NCI-H1436 treated with DMSO at 0.1 percent for 48 hours (cell line): ENCODE measurements at places on chromosomes 16 and 17.

DNA sequence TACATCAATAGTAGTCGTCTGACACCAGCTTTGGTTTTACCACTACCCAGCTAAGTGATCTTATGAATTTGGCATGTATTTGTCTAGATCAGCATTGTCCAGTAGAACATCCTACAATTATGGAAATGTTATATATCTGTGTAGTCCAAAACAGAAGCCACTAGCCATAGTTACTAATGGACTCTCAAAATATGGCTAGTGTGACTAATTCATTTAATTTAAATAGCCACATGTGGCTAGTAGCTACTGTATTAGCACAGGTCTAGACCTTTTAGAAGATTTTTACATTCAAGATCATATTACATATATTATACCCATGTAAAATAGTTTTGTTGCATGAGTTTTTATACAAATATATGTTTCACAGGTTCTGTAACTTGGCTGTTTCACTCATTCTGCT, 27.0 kb upstream of the NFAT5 start:
- no peak for DNase-seq

- no peak for DNase-seq
These were observed 207.9 kb upstream of the HSBP1 start for GRCh38 chr16:83599789-83600462.

DNA sequence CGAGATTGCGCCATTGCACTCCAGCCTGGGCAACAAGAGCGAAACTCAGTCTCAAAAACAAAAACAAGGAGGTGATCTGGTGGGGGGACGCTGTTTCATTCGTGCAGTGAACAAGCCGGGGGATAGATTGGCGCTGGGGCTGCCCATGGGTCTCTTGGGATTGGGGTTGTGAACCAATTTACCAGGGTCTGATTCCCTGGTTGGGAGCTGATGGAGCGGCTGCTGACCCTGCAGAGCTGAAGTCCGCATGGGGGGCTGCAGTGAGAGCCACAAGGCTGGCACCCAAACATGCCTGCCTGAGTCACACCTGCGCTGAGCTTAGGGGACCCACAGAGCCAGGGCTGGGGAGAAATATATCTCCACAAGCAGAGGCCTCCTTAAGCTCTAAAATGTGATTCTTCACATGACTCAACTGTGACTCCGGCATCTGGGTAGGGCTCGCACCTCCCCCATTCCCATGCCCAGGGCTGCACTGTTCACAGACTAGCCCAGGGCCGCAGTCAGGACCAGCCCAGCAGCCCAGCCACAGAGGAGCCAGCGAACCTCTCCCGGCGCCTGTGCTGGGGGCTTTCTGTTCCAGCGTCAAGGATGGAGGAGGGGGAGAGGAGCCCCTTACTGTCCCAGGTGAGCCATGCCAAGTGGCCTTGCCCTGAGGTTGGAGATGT, 5.0 kb downstream of the TSPAN10 start:
- DNase-seq: no peak

DNA sequence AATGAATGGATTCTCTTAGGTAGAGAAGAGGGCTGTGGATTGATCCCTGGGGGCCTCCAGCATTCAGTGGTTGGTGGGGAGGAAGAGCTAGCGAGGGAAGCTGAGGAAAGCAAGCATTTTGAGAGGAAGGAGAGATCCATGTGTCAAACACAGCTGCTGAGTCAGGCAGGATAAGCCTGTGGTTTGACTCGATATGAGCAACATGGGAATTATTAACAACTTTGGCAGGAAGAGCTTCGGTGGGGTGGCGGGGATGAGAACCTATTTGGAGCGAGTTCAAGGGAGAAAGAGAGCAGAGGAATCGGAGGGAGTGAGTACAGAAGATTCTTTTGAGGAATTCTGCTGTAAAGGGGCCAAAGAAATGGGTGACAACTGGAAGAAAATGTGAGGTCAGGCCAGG, 59.5 kb upstream of the CDC42EP4 start:
- no peak for DNase-seq

DNA sequence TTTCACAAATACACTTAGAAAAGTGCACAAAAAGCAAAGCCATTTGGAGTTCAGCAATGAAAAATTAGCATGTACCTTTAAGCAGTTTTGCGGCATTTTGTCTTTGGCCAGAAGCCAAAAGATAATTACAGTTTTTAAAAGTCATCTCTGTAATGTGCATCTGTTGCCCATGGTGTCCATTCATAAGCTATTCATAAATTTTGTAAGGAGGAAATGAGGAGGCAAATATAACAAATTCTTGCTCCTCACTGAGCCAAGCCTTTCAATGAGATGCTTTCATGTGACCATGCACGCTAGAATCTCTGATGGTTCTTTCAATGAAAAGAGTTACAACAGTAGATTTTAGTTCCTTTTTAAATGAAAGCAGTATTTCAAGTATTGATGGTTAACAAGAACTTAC, 247.1 kb upstream of the MON1B start:
- DNase-seq: no peak

DNA sequence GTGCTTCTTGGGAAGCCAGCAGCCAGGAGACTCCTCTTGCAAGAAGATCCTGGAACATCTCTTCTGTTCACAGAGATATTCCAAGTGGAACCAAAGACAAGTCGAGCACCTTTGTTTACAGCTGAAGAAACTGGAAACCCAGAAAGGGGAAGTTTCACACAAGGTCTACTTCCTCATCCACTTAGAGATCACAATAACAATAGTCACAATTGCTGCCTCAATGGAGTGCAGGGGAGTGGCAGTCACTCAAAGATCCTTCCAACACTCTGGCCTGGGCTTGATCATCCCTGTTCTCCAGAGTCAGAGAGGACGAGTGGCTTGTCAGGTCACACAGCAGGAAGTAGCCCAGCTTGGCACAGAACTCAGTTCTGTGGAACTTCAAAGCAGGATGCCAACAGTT, 46.9 kb upstream of the SIAH1 start:
- no peak for DNase-seq

- DNase-seq: no peak
These were observed 19.9 kb upstream of the MRPS23 start for GRCh38 chr17:57869617-57870282.

DNA sequence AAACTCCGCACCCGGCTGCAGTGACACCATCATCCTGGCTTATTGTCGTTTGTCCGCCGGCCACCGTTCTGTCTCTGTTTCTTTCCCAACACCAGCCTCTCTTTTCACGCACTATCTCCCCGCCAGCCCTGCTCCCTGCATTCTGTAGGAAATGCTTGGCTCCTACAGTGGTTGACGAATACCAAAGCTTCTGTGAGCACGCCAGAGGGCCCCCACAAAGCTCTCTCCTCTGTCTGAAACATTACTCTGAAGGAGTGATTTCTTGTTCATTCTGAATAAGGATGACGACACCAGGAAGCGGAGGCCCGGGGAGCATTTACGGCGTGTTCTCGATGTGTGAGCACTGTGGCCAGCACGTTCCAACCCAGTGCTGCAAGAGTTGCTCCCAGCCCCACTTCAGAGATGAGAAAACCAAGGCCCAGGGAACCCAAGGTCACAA, 58.8 kb downstream of the ADCY9 start:
- no peak for DNase-seq

- no peak for DNase-seq
These were observed 65.9 kb upstream of the HLF start for GRCh38 chr17:55198690-55199370.

DNA sequence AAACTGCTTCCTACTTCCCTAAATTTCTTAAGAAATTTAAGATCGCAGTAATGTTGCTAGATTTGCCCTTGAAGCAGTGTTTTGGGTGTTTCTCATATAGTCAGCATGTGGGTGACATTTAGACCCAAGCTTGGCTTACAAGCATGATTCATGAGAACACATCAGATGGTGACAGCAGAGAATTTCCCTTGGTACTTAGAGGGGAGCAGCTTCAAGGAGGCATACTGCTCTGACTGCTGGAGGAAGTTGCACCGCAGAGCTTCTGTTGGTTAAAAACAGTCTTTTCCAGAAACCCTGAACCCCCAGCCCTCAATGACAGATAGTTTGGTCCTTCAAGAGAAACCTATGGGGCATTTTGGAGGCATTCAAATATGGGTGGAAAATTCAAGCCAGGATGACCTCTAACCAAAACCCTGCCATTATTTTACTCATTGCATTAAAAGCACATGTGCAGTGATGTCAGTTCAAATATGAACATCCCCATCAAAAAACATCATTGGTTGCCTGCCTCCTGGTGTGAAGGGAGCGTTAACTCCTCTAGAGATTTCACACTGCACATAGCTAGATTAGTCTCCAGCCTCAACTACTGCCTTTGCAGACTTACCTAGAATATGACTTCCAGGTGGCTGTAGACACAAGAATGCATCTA, 201.5 kb upstream of the CACNG5 start:
- DNase-seq: no peak

DNA sequence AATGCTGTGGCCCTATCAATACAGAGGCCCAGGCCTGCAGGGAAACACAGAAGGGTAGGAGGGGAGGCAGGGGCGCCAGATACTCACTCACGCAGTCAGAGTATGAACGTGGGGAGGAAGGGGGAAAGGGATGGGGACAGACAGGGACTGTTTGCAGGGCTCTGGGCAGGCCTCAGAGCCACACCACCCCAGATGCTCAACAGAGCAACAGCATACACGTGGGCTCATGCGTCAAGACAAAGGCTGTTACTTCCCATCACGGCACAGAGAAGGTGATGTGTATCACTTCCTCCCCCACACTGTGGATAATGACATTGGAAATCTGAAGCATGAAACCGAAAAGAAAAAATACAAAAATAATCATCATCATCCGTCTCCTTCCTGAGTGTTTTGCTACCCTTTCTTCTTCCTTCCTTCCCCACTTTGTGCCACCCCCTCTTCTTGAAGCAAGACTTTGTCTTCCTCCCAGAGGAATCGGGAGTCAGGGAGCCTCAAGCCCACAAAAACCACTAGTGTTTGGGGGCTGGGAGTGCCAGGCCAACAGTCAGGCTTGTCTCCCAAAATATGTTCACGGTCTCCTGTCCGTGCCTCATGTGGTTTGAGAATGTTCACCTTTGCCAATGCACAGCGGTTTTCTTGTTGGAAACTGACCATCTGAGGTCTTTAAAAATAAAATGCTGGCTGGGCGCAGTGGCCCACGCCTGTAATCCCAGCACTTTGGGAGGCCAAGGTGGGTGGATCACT, 20.1 kb downstream of the SLC39A11 start:
- DNase-seq: no peak

DNA sequence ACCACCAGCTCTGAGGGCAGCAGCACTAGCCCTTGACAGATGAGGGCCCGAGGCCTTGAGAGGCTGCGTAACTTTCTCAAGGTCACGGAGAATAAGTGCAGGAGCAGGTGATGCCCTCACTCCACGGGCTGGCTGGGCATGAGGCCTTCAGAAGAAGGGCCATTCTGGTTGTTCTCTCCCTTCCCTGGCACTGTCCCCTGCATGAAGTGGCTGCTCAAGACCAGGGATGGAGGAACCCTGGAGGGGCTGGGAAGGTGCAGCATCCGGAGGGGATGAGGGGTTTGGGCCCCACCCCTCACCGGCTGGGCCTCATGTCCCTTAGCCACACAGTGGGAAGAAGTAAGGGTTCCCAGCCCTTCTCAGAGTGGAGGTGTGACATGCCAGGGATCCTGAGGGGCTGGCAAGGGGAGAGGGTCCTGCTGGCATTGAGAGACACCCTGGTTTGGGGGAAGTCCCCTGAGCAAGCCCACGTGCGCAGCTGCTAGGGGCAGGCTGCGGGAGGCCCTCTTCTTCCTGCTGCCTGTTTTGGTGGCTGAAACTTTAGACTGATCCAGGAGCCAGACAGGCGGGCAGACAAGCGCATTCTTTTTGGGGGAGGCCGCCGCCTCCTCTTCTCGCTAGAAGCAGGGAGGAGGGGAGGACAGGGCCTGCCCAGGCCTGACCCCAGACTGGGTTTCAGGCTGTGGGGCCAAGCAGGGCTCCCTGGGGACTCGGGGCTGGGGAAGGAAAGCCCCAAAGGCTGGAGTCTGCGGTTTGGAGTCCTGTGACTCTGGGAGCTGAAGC, 74.0 kb downstream of the N4BP1 start:
- DNase-seq: no peak

- peak; percentile 38 for DNase-seq
These were observed 21.5 kb upstream of the PECAM1 start for GRCh38 chr17:64411999-64412771.

DNA sequence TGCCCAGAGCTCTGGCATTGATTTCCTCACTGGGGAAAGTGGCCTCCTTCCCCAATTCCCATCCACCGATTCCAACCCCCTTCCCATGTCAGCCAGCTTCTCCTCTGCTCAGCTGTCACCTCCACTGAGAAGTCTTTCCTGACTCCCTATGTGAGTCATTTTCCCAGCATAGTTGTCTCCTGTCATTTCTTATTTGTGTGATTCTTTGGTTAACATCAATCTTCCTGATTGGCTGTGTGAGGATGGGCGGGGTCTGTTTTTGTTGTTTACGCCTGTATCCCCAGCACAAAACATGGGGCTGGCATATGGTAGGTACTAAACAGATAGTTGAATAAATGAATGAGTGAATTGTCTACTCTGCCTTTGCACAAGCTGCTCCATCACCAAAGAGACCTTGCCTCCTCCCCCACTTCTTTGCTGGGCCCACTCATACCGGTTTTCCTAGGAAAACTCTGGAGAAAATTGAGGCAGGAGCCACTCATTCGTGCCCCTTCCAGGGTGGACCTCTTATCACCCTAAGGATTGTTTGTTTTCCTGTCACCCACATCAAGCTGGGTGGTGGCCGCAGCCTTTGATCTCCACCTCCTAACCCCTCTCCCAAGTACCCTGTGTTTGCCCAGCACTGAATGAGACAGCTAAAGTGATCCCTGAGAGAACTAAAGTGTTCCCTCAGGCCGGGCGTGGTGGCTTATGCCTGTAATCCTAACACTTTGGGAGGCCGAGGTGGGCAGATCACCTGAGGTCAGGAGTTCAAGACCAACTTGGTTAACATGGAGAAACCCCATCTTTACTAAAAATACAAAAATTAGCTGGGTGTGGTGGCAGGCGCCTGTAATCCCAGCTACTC, 1.2 kb upstream of the GRB7 start:
- DNase-seq: no peak

- DNase-seq: no peak
These were observed 83.4 kb downstream of the IRX5 start for GRCh38 chr16:55014022-55014421.

- DNase-seq: no peak
These were observed 1.3 kb downstream of the SMPD3 start for GRCh38 chr16:68446681-68447652.

GRCh38 chr16:2964475-2965336, 631 bp downstream of the KREMEN2 start:
- peak; percentile 45 for DNase-seq

GRCh38 chr16:82040296-82040695, 5.2 kb downstream of the HSD17B2 start:
- DNase-seq: no peak
